ENCODE measurements at places on chromosomes 11 and 22. TPM values are rescaled to one million over a fixed set of nuclear protein-coding genes. Genes with fewer than 3 reads are reported as not detected.

Gene OR51E2
- under 0.01 TPM for total RNA-seq

Gene OR56A1
- not detected for total RNA-seq

Gene DEUP1
- 0.33 TPM for total RNA-seq

Gene OSBP2
- 1.4 TPM for total RNA-seq

Gene GRIA4
- under 0.01 TPM for total RNA-seq

Gene OR56B1
- total RNA-seq: not detected

Gene OR10W1
- not detected for total RNA-seq

Gene C22orf31
- total RNA-seq: 1.7 TPM

Gene KIRREL3
- 0.14 TPM for total RNA-seq

Gene TMEM132A
- 4.6 TPM for total RNA-seq

Gene DGCR8
- total RNA-seq: 20.3 TPM

Gene LDLRAD3
- 2.1 TPM for total RNA-seq

Gene RAPSN
- total RNA-seq: 0.42 TPM

Gene GLYAT
- not detected for total RNA-seq

Gene TSKU
- total RNA-seq: 2.9 TPM

Gene C11orf65
- 1.8 TPM for total RNA-seq

Gene VSIG2
- 0.14 TPM for total RNA-seq

Gene ZNF215
- 5.9 TPM for total RNA-seq

- H3K36me3 ChIP-seq: no peaks in the 10 kb centered on the region
- H3K27me3 ChIP-seq: peaks cover 6% of the 10 kb centered on the region
- no peak overlapping the region for H3K27ac ChIP-seq
- H3K4me1 ChIP-seq: no peaks in the 10 kb centered on the region
Observed at GRCh38 chr11:11142430-11142829, 210.6 kb downstream of the CSNK2A3 start.

DNA sequence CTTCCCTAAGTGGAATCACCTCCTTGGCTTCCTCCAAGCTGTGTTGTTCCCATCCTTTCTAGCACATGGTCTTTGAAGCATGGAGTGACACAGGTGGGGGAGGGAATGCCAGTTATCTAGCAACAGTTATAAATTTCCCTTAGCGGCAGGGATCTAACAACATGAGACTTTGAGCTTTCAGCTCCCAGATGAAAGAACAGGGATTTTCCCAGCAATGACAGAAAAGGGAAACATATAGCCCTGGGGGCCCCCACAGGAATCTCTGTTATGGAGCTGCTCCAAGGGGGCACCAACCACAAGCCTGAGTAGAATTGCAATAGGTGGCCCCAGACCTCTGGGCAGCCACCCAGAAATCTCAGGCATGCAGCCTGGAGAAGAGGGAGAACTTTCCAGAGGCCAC lies 163.0 kb downstream of the GRIK4 start:
- no peaks in the 10 kb centered on the region for H3K4me1 ChIP-seq
- H3K36me3 ChIP-seq: no peaks in the 10 kb centered on the region
- no peaks in the 10 kb centered on the region for H3K27me3 ChIP-seq
- no peak for DNase-seq

GRCh38 chr11:10233581-10233980 lies 60.4 kb downstream of the SBF2 start:
- H3K4me1 ChIP-seq: no peaks in the 10 kb centered on the region
- H3K36me3 ChIP-seq: no peaks in the 10 kb centered on the region
- DNase-seq: no peak
- no peak overlapping the region for H3K4me3 ChIP-seq

DNA sequence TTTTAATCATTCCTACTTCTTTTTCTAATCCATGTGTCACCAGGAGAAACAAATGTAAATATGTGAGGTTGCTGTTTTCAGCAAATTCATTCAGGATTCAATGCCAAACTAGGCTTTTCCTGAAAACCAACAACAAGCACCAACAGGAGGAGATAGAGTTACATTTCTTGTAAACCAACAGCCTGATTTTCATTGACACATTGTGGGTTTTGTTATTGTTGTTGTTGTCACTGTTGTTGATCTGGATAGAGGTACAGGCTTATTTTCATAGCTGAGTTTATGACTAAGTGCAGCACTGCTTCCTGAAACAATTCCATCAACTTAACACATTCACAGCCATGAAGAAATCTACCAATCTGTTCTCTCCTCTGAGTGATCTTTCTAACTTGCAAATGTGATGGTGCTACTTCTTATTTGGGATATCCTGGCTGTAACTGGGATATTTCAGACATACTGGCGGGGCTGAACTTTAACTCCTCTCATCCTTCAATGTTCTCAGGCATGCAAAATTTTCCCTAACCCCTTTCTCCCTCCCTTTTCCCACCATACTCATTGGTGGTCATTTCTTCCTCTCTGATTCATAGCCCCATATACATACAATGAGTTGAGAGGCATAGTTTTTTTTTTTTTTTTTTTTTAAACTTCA lies 65.5 kb downstream of the ME3 start:
- H3K36me3 ChIP-seq: no peaks in the 10 kb centered on the region
- no peak overlapping the region for H3K4me3 ChIP-seq
- no peak for DNase-seq
- no peaks in the 10 kb centered on the region for H3K4me1 ChIP-seq
- no peak overlapping the region for H3K27ac ChIP-seq

GRCh38 chr11:132728026-132728425 lies 804.3 kb downstream of the OPCML start:
- DNase-seq: no peak
- no peak overlapping the region for H3K27ac ChIP-seq
- no peaks in the 10 kb centered on the region for H3K4me1 ChIP-seq
- no peaks in the 10 kb centered on the region for H3K36me3 ChIP-seq
- H3K27me3 ChIP-seq: no peaks in the 10 kb centered on the region
- H3K4me3 ChIP-seq: no peak overlapping the region

DNA sequence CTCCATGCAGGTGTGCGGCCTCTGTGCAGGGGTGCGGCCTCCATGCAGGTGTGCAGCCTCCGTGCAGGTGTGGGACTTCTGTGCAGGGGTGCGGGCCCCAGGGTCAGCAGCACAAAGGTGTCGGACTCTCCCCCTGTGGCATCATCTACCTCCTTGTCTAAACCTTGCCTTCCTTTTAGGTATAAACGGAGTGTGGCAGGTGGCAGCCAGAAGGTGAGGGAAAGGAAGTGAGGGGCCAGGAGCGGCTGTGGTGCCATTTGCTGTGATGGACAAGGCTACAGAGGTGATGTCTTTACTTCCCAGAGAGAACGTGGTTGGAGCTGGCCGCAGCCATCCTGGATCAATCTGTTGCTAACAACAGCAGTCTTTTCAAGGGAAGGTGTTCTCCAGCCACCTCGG lies 9.1 kb downstream of the GAL start:
- H3K27ac ChIP-seq: no peak overlapping the region
- no peaks in the 10 kb centered on the region for H3K36me3 ChIP-seq

GRCh38 chr22:31945971-31946680 lies 1.8 kb downstream of the YWHAH start:
- DNase-seq: no peak
- H3K4me3 ChIP-seq: peak overlapping the region; percentile 93
- H3K4me1 ChIP-seq: peaks cover 26% of the 10 kb centered on the region
- no peak overlapping the region for H3K27ac ChIP-seq

GRCh38 chr11:4543561-4543960 lies 1.4 kb upstream of the OR52M1 start:
- H3K4me1 ChIP-seq: no peaks in the 10 kb centered on the region
- no peak overlapping the region for H3K4me3 ChIP-seq
- no peak for DNase-seq
- H3K36me3 ChIP-seq: no peaks in the 10 kb centered on the region
- no peak overlapping the region for H3K27ac ChIP-seq

GRCh38 chr11:27186580-27186979 lies 146.0 kb downstream of the BBOX1 start:
- no peaks in the 10 kb centered on the region for H3K4me1 ChIP-seq
- no peaks in the 10 kb centered on the region for H3K36me3 ChIP-seq
- no peak for DNase-seq

DNA sequence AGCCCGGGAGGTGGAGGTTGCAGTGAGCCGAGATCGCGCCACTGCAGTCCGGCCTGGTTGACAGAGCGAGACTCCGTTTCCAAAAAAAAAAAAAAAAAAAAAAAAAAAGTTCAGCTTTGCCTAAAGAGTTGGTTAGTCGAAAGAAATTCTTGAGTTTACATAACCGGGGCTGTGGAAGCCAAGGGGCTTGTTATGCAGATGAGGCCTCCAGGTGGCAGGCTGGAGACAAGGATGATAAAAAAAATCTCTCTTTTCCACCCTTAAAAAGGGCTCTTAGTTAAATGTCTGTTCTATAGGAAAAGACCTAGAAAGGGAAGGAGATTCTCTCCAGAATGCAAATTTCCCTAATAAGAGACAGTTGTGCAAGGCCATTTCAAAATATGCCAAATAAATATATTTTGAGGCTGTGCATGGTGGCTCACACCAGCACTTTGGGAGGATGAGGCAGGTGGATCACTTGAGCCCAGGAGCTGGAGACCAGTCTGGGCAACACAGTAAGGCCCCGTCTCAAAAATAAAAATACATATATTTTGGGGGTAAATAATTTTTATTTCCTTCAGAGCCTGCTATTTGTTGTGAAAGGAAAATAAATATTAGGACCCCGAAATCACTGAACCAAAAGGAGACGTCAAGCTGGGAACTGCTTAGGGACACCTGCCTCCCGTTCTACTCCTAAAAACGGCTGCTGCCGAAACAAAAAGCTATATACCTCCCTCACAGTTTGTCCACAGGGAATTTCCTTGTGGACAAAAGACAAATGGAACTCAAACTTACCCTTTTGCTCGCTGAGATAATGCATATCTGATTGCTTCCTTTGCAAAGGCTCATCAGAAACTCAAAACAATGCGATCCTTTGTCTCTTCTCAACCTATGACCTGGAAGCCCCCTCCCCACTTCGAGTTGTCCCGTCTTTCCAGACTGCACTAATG lies 2.4 kb upstream of the IFITM2 start:
- DNase-seq: peak; percentile 74
- peaks cover 5% of the 10 kb centered on the region for H3K4me1 ChIP-seq
- peaks cover 10% of the 10 kb centered on the region for H3K27me3 ChIP-seq
- H3K4me3 ChIP-seq: no peak overlapping the region
- no peak overlapping the region for H3K27ac ChIP-seq
- no peaks in the 10 kb centered on the region for H3K36me3 ChIP-seq

DNA sequence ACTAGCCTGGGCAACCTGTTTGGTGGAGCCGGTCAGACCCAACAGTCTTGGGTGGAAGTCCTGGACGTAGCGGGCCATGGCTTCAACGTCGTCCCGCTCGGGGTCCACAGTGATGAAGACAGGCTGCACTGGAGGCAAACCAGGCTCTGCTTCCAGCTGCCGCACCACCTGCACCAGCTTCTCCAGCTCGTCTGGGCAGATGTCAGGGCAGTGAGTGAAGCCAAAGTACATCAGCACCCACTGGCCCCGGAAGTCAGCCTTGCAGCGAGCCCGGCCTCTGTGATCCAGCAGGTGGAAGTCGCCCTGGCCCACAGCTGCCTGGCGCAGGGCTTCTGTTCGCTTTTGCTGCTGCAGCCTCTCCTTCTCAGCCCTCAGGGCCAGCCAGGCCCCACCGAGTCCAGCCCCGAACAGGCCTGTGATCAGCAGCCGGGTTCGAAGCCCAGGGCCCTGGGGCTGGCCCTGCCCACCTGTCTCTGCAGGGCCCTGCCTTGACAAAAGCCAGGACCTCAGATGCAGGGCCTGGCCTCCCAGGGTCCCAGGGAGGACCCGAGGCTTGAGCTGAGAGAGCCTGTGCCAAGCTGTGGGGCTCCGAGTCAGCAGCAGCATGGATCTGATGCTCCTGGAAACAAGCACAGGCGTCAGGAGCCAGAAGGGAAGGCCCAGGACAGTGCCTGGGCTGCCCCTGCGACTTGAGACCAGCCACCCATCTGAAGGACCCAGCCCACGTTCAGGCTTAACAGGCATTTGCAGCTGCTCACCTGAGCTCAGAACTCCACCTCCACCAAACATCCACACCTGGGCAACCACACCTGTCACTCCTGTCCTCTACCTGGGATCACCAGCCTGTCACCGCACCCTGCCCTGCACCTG lies 1.4 kb downstream of the SCO2 start:
- no peak overlapping the region for H3K27ac ChIP-seq
- peaks cover 16% of the 10 kb centered on the region for H3K4me1 ChIP-seq
- H3K36me3 ChIP-seq: peaks cover 45% of the 10 kb centered on the region
- DNase-seq: no peak

DNA sequence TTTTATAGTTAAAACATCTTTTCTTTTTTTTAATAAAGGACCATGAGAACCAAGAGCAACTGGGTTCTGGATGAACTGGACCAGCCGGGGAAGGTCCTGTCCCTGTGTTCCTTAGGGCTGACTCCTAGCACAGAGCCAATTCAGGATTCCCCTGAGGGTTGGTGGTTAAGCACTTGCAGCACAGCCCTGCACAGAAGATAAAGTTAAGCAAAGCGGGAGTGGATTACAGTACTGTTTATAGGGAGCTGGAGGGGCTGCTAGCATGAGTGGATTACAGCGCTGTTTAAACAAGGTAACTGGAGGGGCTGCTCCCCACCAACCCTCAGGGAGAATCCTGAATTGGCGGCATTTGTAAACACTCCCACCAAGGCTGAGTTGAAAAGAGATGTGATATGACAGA lies 90.6 kb downstream of the CELSR1 start:
- no peaks in the 10 kb centered on the region for H3K4me1 ChIP-seq
- H3K27ac ChIP-seq: no peak overlapping the region
- no peak for DNase-seq
- H3K27me3 ChIP-seq: peaks cover 23% of the 10 kb centered on the region
- H3K4me3 ChIP-seq: no peak overlapping the region

GRCh38 chr11:67262731-67263675 lies 3.3 kb upstream of the GRK2 start:
- H3K36me3 ChIP-seq: peaks cover 4% of the 10 kb centered on the region
- H3K4me1 ChIP-seq: peaks cover 47% of the 10 kb centered on the region
- H3K4me3 ChIP-seq: no peak overlapping the region
- H3K27me3 ChIP-seq: no peaks in the 10 kb centered on the region
- H3K27ac ChIP-seq: peak overlapping the region; percentile 39

DNA sequence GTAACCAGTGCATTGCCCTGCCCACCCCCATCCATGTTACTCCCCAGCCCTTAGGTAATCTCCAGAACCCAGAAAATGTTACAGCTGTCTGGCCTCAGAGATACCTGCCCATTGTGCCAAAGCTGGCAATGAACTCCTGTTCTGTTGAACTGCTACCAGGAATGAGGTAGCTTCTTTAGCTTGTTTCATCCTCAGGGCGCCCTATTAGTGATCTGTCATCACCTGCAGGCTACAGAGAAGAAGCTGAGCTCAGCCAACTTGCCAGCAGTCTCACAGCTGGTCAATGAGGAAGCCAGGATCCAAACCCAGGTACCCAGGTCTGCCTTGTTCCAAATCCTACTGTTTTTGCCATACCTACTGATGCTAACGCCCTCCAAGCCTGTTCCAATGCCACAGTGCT lies 88.7 kb downstream of the GALNT18 start:
- no peaks in the 10 kb centered on the region for H3K36me3 ChIP-seq
- no peaks in the 10 kb centered on the region for H3K4me1 ChIP-seq
- H3K4me3 ChIP-seq: no peak overlapping the region
- H3K27ac ChIP-seq: no peak overlapping the region
- no peaks in the 10 kb centered on the region for H3K27me3 ChIP-seq

GRCh38 chr11:44387825-44388224 lies 77.9 kb upstream of the ALX4 start:
- H3K27ac ChIP-seq: no peak overlapping the region
- H3K36me3 ChIP-seq: no peaks in the 10 kb centered on the region
- no peak for DNase-seq
- no peak overlapping the region for H3K4me3 ChIP-seq
- no peaks in the 10 kb centered on the region for H3K4me1 ChIP-seq

- peaks cover 38% of the 10 kb centered on the region for H3K36me3 ChIP-seq
- H3K27me3 ChIP-seq: no peaks in the 10 kb centered on the region
- peaks cover 15% of the 10 kb centered on the region for H3K4me1 ChIP-seq
- peak within 1 kb of the TSS; percentile 96 for H3K27ac ChIP-seq
Observed at GRCh38 chr11:64317961-64318765, at the start of gene PRDX5. PRDX5 (plus strand) TSS chr11:64318121; CDS start chr11:64318216, 95 bp downstream.

GRCh38 chr11:77086521-77087472 lies 15.8 kb upstream of the OMP start:
- H3K4me1 ChIP-seq: peaks cover 6% of the 10 kb centered on the region
- no peaks in the 10 kb centered on the region for H3K36me3 ChIP-seq
- no peaks in the 10 kb centered on the region for H3K27me3 ChIP-seq
- DNase-seq: no peak

Data from thymus (tissue), 14 donors.